ENCODE measurements at places on chromosomes 16 and 17.
A peak's percentile ranks its signal among the peaks of the same experiment; 100 is the strongest.

GRCh38 chr17:75535119-75535537, 9.6 kb downstream of the LLGL2 start:
- DNase-seq = peak; percentile 68

GRCh38 chr16:85612191-85612800, 826 bp upstream of the GSE1 start:
- no peak for DNase-seq

DNA sequence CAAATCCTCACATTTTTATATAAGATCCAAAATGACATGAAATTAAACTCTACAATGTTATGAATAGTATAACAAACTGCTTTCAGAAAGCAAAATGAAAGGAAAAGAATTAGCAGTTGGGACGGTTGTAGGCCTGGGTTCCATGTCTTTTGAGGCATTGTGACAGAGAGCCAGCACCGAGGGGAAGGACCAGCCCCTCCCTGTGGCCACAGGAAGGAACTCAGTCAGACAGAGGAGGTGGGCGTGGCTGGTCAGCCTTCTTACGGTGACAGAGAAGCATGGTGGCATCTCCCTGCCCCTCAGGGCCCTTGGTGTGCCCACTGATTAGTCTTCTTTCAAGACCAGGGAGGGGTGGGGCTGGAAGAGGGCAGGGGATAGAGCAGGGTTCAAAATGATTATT, 5.7 kb downstream of the ZNF319 start:
- peak; percentile 68 for DNase-seq

GRCh38 chr17:17169396-17169795, 36.7 kb downstream of the PLD6 start:
- no peak for DNase-seq

GRCh38 chr17:57130708-57131461, 45.8 kb downstream of the AKAP1 start:
- peak; percentile 81 for DNase-seq

DNA sequence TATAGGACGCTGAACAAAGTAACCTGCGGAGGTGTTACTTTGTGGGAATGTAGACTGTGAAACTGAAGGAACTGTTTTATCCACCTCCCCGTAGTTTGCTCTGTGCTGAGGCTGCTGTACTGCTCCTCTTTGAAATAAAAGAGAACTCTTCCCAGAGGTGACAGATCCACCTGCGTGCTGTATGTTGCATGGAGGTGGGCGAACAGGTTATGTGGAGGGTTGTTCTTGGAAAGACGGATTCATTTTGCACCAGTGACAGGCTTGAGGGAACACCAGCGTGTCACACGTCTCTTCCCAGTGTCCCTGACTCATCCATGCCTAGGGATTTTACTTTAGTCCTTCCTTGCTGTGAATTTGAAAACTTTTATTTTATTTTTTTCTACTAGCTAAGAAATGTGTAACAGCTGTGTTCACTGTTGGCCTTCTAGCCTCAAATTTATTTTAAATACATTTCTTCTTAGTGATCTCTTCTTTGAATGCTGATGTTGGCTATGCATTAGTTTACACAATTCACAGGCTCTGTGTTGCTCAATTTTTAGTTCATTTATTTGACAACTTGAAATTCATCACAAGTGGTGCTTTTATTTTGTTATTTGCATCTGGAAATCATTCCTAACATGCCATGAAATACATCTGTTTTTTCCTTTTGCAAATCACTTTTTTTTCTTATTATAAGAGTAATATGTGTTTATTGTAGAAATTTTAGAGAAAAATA, 512.4 kb downstream of the CDH13 start:
- DNase-seq = no peak

DNA sequence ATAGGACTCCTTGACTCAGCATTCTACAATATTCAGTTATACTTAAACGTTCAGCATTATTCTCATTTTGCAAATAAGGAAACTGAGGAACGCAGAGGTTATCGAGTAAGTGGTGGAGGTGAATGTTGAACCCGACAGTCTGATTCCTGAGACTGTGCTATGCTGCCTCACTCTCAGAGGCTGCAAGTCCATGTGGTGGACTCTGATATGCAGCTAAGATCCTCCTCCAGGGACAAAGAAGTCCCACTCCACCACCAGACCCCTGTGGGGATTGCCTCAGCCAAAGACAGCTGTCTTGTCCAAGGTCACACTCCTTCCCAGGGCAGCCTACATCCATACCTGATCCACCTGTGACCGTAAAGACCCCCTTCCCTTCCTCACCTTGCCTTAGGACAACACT, 37.5 kb downstream of the ACSM2B start:
- no peak for DNase-seq

DNA sequence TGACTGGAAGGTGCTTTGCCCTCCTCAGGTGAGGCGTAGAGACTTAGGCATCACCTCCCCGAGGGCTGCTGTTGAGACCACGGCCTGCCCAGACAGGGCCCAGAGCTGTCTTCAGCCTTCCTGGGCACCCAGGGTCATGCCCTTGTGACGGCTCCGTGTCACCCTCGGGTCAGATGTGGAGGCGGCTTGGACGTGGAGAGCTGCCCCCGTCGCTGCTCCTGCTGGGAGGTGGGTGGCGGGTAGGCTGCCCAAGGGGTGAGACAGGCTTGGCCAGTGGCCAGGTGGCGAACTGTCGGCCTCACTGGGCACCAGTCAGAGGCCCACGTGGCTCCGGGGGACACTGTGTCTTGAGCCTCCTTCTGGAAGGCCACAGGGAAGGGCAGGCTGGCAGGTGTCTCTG, 8.9 kb upstream of the SNAI3 start:
- DNase-seq = no peak

- DNase-seq = no peak
These were observed 3.7 kb upstream of the MRPL28 start for GRCh38 chr16:373848-374615.

DNA sequence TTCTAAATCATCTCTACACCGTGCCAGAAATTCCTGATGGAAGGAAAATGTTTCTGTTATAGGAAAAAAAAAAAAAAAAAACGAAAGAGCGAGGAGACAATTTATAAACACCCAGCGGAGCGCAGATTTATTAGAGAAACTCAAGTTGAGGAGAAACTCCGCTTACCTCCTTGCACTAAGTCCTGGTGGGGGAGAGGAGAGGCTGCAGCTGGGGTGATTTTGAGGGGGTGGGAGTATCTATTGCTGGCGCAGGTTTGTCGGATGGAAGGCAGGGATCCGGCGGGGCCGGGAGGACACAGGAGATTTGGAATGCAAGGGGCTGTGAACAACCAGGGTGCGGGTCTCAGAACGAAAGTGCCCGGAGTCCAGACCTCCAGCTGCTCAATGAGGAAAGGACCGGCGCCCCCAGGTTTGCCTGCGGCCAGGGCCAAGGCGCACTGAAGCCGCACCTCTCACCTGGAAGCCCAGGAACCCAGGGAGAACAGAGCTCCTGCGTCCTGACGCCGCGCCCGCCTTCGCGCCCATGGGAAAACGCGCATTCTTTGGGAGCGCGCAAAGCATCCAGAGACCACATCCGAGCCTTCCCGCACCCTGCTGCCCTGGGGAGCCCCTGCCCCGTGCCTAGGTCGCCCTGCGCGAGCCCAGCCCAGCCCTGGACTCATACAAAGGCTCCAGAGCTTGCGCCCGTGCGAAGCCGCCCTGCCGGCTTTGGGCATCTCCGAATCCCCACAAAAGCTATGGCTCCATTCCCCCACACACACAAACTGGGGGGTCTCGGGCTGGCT, 2.6 kb upstream of the HOXB8 start:
- no peak for DNase-seq

DNA sequence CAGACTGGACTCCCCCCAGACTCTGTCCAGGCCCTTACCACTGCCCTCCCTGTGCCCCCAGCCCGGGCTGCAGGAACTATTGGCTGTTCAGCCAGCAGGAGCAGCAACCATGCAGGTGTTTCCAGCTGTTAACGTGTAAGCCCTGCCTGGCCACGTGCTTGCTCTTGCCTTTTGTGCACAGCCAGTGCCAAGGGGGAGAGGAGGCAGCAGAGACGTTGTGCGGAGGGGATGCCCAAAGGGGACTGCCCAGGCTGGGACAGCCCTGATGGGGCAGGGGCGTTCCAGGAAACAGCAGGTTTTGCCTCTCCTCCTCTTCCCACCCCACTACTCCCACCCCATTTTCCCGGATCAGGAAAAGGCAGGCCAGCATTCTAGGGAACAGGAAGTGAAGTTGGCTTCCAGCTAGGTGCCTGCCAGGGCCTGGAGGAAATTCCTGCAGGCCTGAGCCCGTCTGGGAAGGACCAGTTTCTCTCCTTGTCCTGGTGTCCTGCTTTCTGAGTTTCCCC, 16.7 kb upstream of the LASP1NB start:
- no peak for DNase-seq

DNA sequence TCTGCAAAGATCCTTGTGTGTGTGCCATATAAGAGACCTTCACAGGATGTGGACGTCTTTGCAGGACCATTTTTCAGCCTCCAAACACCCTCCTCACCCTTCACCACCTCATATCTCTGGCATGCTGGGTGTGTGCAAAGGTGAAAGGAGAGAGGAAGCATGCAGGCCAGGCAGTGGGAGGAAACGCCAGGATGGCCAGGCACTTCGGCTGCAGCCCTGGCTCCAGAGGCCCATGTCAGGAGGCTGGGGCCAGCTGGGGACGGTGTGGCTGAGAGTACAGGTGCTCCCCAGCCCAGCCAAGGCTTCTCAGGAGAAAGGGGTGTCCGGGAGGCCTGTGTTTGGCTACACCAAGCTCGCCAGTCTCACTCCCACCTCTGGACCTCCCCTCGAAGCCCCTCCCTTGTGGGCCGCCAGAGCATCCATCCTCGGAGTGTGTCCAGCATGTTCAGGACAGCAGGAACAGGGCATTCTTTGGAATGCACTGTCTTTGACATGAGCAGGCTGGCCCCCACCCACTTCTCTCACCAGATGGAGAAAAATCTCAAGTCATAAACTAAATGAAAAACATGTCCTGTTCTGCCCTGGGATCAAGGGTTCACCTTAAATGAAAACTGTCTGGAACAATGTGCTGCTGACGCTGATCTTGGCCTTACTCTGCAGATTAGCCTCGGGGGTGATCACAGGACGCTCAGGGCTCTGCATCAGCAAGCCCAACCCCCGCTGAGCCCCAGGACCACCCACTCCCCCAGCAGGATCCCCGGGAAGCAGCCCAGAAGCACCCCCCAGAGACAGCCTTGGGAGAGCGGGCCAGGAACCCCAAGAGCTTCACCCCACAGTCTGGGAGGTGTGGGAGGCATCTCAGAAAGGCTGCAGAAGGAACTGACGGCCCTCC, 15.9 kb downstream of the PEMT start:
- no peak for DNase-seq

- no peak for DNase-seq
These were observed 11.3 kb downstream of the GINS2 start for GRCh38 chr16:85677383-85677967.

DNA sequence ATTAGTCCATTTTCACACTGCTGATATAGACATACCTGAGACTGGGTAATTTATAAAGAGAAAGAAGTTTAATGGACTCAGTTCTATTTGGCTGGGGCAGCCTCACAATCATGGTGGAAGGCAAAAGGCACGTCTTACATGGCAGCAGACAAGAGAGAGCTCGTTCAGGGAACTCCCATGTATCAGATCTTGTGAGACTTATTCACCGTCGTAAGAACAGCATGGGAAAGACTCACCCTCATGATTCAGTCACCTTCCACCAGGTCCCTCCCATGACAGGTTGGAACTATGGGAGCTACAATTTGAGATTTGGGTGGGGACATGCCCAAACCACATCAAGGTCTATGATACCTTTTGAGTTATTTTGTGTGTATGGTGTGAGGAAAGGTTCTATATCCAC, 66.9 kb downstream of the METRNL start:
- no peak for DNase-seq

GRCh38 chr17:71170070-71170469, 950.8 kb upstream of the SOX9 start:
- DNase-seq = no peak

GRCh38 chr17:21453144-21453898, 77.2 kb downstream of the KCNJ12 start:
- no peak for DNase-seq

DNA sequence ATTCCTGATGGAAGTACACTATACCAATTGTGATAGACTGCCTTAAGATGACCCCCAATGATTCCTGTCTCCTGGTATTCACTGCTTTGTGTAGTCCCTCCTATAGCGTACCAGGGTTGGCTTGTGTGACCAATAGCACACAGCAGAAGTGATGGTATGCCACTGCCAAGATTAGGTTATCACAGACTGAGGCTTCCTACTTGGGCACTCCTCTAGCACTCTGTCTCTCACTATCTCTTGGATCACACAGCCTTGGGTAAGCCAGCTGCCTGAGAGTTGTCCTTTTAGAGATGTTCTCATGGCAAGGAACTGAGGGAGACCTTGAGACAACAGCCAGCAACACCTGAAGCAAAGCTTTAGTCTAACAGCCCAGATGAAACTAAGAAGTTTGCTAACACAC, 12.7 kb upstream of the AMFR start:
- no peak for DNase-seq
